Activated CD4-positive, alpha-beta T cell treated with anti-CD3 and anti-CD28 coated beads, Interleukin-2, amount 50 U/mL, for 24 hours (primary cell): ENCODE measurements at places on chromosomes 2 and 18.

DNA sequence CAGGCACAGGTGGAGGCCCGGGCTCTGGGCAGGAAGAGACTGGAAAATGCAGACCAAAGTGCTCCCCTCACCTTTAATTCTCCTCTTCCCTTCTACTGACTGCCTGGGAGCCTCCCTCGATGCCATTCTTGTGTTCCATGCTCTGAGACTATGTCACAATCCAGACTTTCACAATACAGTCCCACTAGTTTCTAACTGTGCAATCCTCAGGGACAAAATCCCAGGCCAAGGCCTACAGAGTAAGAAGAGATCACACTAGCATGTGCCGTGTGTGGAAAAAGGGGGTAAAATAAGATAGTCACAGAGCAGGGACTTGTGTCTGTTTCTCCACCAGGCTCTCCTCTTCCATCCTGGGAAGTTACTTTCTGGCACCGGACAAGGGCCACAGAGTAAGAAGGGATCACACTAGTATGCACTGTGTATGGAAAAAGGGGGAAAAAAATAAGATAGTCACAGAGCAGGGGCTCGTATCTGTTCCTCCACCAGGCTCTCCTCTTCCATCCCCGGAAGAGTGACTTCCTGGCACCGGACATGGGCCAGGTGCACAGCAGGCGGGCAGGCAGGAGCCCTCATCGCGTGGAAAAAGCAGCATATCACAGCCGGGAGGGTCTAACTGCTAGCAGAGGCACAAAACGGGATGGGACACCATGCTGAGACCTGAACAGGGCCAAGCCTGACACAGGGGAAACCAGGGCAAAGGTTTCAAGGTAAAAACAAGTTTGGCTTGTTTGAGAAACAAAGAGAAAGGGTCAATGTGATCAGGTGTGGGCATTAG is 9.6 kb downstream of the CYB5A start:
- no peak for DNase-seq

- no peak for DNase-seq
Observed at GRCh38 chr2:161386228-161386824, 29.8 kb upstream of the TBR1 start.

GRCh38 chr2:176088048-176088936 is 4.2 kb upstream of the HOXD13 start:
- DNase-seq = no peak

- DNase-seq = no peak
Observed at GRCh38 chr18:70330887-70331286, 42.0 kb downstream of the SOCS6 start.

GRCh38 chr2:201137505-201138400 is 21.8 kb downstream of the CFLAR start:
- no peak for DNase-seq

- DNase-seq = no peak
Observed at GRCh38 chr18:61754039-61754583, 138.7 kb downstream of the RNF152 start.

GRCh38 chr18:55440988-55441387 is 147.0 kb downstream of the TCF4 start:
- no peak for DNase-seq

GRCh38 chr2:101998896-101999789 is 7.4 kb downstream of the IL1R2 start:
- DNase-seq = peak; percentile 31

DNA sequence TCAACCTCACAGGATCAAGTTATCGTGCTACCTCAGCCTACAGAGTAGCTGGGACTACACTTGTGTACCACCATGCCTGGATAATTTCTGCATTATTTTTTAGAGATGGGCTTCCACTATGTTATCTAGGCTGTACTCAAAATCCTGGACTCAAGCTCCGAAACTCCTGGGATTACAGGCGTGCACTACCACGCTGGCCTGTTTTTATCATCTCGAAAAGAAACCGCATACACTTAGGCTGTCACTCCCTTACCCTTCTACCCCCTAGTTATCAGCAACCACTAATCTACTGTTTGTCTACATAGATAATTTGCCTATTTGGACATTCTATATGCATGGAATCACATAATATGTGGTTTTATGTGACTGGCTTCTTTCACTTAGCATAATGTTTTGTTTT is 8.5 kb upstream of the PUM2 start:
- DNase-seq = no peak

- no peak for DNase-seq
Observed at GRCh38 chr2:71945603-71945959, 202.1 kb downstream of the CYP26B1 start.

- DNase-seq = no peak
Observed at GRCh38 chr2:67917332-67918054, 145.3 kb downstream of the C1D start.

DNA sequence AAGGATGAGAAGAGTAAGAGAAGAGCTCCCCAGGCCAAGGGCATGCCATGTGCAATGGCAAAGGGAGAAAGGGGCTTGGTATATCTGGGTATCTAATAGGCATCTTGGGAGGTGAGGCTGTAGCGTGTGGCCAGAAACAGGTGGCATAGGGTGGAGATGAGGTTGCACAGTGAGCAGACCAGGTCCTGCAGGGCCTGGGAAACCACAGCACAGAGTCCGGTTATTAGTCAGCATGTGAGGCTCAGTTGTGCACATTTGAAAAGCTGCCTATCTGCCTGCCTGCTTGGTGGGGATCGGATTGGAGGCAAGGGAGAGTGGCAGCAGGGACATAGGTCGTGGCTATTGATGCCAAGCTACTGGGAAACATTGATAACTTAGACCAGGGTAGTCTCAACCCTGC is 190.6 kb downstream of the TPGS2 start:
- no peak for DNase-seq

DNA sequence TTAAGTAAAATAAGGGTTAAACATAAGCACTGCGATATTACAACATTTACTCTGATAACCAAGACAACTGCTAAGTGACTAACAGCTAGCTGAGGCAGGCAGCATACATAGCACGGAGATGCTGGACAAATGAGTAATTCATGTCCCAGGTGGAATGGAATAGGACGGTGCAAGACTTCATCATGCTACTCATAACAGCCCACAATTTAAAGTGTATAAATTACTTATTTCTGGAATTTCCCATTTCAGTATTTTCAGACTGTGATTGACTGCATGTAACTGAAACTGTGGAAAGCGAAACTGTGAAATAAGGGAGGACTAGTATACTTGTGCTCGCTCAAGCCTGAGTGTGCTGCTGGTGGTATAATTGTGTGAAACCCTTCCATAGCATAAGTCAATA is 12.9 kb downstream of the IER3IP1 start:
- DNase-seq = no peak

DNA sequence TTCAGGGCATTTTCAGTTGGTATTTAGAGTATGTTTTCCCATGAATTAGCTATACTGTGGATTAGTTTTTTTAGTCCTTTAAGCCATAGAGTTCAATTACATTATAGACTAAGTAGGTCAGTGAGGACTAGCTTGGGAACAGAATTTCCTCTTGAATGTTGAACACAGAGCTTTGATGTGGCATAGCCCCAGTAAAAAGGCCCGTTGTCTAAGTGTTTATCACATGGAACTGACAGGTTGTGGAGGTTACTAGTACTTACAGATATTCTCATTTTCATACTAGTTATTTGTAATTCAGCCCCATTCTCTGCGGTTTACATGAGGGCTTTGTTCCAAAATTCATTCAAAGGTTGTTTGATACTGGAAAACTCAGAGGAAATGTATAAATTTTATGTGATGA is 6.2 kb downstream of the INSIG2 start:
- no peak for DNase-seq

DNA sequence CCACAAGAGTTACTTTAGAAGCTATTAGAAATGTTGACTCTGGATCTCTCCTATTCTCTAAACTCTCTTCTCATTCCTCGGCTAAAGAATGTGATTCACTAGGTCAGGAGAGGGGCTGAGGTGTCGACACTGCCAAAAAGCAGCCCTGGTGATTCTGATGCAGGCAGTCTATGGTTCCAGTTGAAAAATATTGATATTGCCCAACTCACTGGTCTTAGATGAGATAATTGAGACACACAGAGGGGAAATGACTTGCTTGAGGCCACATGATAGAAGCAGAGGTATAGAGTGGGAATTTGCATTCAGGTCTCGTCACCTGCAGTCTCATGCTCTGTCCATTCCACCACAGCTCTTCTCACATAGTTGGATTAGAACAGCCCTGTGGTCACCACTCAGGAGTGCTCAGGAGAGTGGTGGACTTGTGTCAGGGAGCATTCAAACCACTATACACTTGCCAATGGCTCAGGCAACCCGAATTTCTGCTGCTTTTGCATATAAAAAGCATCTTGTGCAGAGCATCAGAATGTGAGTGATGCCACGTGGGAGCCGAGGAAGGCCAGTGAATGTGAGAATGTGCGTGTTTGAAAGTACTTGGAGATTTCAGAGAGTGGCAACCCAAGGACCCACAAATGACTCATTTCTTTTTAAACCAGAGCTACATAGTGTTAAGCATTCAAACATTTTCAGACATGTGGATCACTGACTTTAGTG is 65.1 kb upstream of the CTLA4 start:
- DNase-seq = no peak

DNA sequence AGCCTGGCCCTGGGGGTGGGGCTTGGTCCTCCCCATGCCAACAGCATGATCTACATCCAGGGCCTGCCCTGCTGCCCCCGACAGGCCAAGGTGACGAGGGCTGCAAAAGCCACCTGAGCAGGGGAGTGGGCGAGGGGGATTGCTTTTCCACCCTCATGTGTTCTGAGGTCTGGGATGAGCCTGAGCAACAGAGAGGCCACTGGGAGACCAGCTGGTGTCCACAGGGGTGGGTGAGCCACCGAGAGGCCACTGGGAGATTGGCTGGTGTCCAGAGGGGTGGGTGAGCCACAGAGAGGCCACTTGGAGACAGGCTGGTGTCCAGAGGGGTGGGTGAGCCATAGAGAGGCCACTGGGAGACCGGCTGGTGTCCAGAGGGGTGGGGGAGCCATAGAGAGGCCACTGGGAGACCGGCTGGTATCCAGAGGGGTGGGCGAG is 147.4 kb upstream of the GPC1 start:
- no peak for DNase-seq

DNA sequence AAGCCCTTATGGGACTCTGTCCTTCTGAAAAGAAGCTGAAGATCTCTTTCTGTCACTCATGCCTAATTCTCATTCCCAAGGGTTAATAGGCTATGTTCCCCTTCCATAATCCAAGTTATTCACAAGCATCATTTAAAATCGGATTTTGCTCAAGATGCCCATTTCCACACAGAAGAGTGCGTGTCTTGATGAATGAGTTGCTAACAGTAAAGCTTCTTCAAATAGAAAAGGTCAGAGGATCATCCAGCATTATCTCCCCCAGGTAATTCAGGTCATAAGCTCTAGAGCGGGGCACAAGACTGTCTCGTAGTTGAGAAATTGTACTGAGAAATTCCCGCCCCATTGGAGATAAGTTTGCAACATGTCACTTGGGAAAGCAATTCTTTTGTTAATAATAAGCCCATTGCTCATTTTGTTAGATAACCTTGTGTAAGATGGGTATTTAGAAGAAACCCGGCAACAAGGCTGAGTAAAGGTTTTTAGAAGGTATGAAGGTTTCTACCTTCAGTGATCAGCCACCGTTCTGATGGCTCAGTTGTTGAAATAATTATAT is 290.7 kb upstream of the EPAS1 start:
- no peak for DNase-seq

DNA sequence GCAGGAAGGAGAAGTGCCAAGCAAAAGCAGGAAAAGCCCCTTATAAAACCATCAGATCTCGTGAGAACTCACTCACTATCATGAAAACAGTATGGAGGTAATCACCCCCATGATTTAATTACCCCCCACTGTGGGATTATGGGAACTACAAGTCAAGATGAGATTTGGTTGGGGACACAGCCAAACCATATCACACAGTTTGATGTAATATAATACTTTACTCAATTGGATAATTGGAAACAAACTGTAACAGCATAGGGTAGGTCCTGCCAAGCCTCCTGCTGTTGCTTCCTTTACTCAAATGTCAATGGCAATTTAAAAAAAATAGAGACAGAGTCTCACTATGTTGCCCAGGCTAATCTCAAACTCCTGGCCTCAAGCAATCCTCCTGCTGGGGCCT is 15.5 kb upstream of the METTL21A start:
- DNase-seq = no peak

GRCh38 chr2:197804758-197805714 is 643 bp downstream of the PLCL1 start:
- DNase-seq = no peak

- DNase-seq = no peak
Observed at GRCh38 chr2:59389240-59389639, 1148.1 kb upstream of the FANCL start.

DNA sequence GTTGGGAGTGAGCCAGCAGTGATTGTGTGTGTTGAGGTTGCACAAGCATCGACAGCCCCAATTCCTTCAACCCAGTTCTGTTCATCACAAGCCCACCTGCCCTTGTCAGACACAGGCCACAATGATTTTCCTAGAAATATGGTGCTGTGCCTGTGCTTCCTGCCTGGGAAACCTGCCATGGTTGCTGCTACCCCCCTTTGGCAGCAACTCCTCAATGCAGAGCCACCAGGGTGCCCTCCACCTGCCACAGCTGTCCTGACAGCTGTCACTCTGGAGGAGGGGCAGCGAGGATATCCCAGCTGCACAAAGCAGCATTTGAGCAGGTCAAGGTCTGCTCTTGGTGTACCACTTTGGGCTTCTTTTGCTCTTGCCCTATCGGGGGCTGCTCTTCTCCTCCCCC is 27.1 kb downstream of the SMIM21 start:
- DNase-seq = no peak

GRCh38 chr2:217206016-217206725 is 346.3 kb upstream of the TNP1 start:
- no peak for DNase-seq

- no peak for DNase-seq
Observed at GRCh38 chr2:24908461-24908901, 11.6 kb downstream of the ADCY3 start.

DNA sequence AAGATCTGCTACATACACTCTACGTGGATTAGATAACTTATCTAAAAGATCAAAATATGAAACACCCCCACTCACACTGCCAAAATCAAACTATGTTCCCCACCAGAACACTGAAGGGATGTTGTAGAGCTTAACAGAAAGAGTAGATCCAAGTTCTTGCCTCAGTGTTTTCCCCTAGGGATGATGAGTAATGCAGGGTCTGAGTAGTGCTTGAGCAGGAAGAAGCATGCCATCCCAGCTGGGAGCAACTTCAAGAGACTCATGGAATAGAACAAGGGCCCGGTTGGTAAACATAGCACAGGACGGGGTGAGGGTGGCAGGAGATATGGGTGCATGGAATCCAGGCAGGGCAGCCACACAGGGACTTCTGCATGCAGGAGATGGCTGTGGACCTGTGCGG is 74.3 kb downstream of the SNTG2 start:
- no peak for DNase-seq

DNA sequence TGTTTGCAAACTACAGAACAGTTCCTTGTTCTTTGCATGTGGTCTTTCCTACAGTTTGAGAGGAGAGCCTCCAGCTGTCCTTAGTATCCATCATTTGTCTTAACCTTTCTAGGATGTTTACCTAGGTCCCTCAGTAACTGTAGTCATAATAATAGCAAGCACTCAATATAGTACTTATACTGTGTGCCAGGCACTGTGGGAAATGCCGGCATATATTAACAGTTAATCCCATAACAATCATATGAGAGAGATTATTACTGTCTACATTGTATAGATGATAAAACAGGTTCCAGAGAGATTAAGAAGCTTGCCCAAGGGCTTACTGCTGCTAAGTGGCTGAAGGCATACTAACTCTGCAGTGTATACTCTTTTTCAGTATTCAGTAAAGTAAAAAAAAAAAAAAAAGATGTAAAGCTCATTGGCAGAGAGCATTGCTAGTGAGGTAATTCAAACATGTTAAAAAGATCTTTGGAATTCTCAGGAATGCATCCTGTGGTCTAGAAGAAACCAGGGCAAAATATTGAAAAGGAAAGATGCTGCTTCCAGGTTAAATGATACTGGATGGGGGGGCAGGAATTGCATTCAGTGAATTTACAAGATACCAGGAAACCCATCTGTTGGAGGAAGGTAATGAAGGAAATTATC is 72.3 kb downstream of the SPTBN1 start:
- no peak for DNase-seq
